GF-D8 (cell line): ENCODE measurements at places on chromosomes 1 and 21.
A peak's percentile ranks its signal among the peaks of the same experiment; 100 is the strongest.

- DNase-seq, result peak; percentile 14
These were observed 253.5 kb downstream of the AKT3 start for GRCh38 chr1:243596431-243597062.

- DNase-seq, result no peak
These were observed 63.7 kb upstream of the AJAP1 start for GRCh38 chr1:4590756-4591155.

DNA sequence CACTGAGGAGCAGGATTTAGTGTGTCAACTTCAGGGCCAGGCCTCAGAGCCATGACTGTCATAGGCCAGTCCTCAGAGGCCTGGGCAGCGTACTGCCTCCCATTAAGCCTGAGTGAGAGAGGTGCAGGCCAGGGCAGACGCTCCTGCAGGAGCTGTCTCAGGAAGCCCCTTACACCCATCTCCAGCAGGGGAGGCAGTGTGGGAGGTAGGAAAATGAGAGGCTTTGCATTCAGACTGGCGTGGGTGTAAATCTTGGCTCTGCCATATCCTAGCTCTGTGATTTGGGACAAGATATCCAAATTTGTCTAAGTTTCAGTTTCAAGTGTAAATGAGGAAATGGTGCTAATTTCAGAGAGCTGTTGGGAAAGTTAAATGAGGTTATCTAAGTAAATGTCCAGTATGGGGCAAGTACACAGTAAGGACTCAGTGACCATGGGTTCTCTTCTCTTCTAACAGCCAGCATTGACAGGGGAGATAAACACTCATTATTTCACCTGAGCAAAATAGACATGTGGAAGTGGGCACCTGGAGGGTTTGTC is 184.1 kb downstream of the ZSCAN20 start:
- no peak for DNase-seq

DNA sequence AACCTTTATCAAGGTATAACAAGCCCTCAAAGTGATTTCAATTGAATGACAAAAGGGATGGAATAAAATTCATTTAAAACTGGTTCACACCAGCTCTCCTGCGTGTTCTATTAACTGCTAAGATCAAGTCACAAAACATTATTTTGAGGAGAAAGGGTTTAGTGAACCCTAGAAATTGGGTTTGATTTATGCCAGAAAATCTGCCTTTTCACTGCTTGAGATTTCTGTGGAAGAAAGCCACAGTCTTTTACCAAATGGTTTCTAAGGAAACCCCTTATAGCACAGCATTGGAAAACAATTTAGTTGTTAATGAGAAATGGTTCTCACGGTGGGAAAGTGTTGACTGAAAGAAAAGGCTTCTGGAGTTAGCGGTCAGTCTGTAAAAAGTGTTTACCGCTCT is 43.6 kb upstream of the DPH5 start:
- no peak for DNase-seq

DNA sequence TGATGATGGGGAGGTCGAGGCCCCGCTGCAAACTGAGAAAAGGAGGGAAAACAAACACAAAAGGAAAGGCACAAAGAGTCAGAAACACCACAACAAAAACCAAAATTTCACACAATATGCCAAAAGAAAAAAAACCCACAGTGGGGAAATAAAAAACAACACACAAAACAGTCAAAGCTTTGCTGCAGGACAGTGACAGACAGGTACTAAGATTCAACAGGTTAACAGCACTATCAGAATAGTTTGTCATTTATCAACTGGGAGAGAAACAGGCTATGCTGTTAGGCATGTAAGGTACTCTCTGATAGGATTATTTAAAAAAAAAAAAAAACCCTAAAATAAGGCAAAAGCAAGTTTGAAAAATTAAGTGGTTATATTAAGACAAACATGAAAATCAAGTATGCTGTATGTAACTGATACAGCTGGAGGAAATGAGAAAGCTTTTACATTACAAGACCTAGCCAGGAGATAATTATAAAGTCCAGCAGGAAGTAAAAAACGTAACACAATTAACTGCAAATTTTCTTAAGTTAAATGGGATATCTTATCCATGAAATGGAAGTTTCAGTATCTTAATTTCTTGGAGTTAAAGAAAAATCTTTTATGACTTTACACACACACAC is 179.0 kb downstream of the EIF4G3 start:
- no peak for DNase-seq

DNA sequence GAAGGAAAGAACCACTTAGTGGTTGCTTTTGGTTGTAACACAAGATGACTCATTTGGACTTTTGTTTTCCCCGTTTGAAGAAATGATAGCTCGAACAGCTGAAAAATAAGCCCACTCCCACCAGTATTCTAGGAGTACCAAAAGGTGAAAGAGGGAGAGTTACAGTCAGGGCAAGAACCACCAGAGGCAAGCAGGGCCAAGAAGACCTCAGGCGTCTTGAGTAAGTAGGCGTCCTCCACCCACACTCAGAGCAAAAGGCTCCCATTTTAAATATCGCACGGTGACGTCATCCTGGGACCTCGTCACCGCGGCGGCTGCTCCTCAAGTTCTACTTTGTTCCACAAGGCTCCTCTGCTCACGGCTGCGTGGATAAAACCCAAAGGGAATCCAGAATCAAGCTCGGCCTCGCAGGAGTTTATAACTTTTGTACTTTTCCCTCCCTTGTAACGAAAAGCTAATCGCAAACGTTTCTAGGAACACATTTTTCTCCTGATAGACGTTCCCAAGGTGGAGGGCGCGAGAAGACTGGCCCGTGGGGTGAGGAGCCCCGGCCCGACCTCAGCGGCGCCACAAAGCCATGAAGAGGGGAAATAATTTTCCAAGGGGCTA is 1.2 kb downstream of the BTG3 start:
- DNase-seq, result peak; percentile 24

DNA sequence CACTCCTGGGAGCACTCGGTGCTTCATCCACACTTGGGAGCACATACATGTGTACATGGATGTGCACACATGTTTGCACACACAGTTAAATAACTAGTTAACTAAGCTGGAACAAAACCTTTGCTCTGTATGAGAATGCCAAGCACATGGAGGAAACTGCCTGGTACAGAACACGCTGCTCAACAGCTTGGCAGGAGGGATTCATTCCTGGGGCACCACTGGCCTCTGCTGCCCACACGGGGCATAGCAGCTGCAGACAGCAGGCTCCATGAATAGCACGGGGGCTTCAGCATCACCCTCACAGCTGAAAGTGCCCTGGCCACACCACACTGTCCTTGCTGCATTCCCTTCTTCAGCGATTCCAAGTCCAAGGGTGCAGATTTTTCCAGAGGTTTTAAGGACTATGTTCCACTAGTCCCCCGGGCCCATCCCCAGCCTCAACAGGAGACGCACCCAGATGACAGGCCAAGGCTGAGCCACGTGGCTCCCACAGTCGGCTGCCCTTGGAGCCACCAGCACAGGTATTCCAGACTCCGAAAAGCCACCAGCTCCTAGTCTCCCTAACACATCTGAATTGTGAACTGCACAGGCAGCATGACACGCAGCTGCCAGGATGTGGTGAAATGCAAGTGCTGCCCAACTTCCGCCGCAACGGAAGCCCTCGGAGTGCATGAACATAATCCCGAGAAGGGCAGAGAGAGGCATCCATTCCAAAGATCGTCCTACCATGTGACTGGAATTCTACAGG is 16.9 kb downstream of the NPHP4 start:
- peak; percentile 60 for DNase-seq

DNA sequence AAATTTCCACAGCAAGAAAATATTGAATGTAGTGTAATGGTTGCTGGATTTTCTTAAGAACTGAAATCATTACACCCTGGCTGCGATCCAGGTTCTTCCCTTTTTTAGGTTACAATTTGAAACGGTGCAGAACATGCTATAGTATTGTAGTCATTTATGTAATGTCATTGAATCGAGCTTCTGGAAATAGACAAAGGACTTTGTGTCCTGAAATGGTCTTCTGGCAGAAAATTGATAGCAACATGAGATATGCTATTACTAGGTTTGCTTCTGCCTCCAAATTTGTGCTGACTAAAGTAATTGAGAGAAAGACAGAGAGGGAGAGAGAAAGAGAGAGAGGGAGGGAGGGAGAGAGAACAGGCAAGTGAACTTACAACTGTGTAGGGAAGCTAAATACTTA is 146.2 kb upstream of the NFIA start:
- DNase-seq, result no peak

- DNase-seq, result no peak
These were observed 45.3 kb upstream of the RGS1 start for GRCh38 chr1:192530254-192530653.

- DNase-seq, result no peak
These were observed 62.3 kb upstream of the COL24A1 start for GRCh38 chr1:86218859-86219258.

DNA sequence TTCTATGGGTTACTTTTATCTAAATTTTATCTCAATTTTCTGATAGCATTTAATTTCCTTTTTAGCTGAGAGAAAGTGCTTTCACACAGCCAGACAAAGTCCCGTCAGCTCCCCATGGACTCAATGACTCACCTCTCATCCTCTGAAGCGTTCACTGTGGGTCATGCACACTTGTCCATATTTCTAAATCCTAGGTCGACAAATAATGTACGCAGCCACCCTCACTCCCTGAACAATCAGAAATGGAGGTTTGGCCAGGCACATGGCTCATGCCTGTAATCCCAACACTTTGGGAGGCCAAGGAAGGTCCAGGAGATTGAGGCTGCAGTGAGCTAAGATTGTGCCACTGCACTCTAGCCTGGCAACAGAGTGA is 42.4 kb upstream of the COA6 start:
- DNase-seq, result no peak

- DNase-seq, result no peak
These were observed 359.3 kb downstream of the ADGRL2 start for GRCh38 chr1:82160036-82160435.

DNA sequence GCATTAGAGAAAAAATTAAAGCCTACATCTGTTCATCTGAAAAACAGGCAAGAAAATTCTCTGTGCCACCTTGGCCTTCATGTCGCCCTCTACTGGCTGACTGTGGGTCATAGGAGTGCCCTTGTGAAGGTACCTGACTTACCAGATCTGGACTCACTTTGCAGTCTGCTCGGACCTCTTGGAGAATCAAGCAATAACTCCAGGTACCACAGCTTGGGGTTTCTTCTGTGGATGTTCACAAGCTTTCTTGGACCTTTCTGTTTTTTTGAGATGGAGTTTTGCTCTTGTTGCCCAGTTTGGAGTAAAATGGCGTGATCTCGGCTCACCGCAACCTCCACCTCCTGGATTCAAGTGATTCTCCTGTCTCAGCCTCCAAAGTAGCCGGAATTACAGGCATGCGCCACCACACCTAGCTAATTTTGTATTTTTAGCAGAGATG is 2.4 kb upstream of the PRAMEF18 start:
- no peak for DNase-seq

DNA sequence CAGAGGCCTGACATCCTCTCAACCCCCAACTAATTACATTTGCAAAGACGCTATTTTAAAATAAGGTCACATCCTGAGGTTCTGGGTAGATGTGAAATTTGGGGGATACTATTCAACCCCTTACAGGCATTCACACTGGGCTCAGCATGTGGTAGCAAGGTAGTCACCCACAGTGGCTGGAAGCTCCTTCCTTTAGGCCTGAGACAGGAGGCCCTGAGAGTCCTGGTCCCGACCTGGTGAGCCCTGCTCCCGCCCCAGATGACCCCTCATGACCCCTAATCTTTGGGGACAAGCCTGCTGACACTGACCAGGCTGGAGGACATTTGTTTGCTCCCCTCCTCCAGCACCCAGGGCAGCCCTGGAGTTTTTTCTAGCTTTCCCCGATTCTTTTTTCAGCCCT is 225.9 kb downstream of the DYRK1A start:
- DNase-seq, result no peak

DNA sequence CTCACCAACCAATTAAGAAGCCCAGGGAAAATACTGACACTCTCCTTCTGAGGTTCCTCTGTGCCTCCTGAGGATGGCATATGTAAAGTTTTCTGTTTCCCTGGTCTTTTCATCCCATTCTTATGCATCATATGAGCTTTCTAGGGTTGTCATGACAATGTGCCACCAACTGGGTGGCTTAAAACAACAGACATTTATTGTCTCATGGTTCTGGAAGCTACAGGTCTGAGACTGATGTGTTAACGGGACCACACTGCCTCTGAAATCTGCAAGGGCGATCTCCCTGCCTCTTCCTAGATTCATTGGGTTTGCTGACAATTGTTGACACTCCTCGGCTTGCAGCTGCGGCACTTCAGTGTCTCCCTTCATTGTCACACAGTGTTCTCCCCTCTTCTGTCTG is 308.4 kb downstream of the RGS7 start:
- no peak for DNase-seq

DNA sequence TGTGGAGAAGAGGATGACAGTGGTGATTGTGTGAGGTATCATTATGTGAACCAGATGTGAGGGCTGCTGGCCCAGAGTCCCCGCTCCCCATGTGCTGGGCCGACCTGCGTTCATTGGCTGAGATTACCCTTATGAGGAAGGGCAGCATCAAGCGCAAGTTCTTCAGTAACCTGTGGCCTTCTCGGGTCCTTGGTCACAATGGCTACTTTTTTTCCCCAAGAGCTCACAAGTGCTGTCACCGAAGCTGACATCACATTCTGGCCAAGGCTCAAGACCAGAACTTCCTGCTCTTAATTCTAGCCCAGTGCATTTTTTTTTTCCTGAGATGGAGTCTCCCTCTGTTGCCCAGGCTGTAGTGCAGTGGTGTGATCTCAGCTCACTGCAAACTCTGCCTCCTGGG is 262.9 kb downstream of the RHOU start:
- no peak for DNase-seq

- DNase-seq, result no peak
These were observed 143.0 kb downstream of the CNIH3 start for GRCh38 chr1:224759135-224759534.

- no peak for DNase-seq
These were observed 3.2 kb upstream of the ACTRT2 start for GRCh38 chr1:3018051-3018471.

- DNase-seq, result no peak
These were observed 264.4 kb upstream of the NRIP1 start for GRCh38 chr21:15329191-15329590.

DNA sequence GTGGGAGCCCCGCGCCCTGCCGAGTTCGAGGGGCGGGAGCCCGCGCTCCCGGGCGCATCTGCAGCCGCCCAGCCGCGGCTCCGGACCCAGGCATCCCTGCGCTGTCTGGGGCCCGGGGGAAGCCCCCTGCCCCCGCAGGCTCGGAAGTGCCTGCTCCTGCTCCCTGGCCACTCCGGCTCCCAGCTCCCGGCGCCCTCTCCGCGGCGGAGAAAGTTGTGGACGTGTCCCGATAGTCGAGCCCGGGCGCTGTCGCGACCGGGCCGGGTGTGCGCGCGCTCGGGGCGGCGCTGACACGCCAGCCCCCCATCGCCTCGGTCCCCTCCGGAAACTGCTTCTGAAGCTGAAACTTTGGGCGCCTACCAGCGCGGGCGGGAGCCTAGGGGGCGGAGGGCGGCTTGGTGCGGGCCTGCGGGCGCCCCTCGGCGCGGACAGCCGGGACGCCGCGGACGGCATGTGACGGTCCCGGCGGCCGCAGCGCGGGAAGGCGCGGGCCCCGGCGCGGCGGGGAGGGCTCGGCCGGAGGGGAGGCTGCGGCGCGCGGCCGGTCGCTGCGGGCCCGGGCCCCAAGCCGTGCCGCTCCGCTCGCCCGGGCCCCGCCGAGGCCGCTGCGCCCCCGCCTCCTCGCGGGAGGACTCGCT is 515 bp downstream of the MAN1C1 start:
- no peak for DNase-seq

GRCh38 chr1:3159996-3160395 is 91.0 kb downstream of the PRDM16 start:
- no peak for DNase-seq
